Uterus (tissue), 4 donors: ENCODE measurements at places on chromosomes 6 and 20.

- no peaks in the 10 kb centered on the region for H3K36me3 ChIP-seq
- no peaks in the 10 kb centered on the region for H3K4me1 ChIP-seq
- no peak for DNase-seq
- H3K27me3 ChIP-seq: no peaks in the 10 kb centered on the region
Observed at GRCh38 chr20:61593516-61593915, 341.5 kb downstream of the CDH4 start.

DNA sequence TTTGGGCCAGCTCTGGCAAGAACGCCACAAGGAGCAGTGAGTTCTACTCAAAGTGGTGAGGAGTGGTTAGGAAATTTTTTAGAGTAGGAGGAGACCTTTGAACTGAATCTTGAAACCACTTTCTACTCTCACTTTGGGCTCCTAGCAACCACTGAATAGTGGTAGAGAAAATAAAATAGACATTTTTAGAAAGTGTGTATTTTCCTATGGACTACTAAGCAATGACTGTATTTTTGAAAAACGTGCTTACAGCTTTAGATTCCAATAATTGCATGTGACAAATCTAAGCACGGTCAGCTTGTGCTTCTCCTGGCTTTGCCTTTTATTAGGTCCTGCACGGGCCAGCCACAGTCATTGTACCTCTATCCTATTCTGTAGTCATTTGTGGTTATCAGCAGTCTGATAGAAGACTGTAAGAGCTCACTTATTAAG lies 8.7 kb upstream of the IFNGR1 start:
- no peak for DNase-seq
- no peaks in the 10 kb centered on the region for H3K27me3 ChIP-seq
- peak overlapping the region; percentile 35 for H3K27ac ChIP-seq
- no peaks in the 10 kb centered on the region for H3K4me1 ChIP-seq

GRCh38 chr6:131182991-131183425 lies 47.7 kb downstream of the AKAP7 start:
- no peak for DNase-seq
- H3K36me3 ChIP-seq: no peaks in the 10 kb centered on the region
- no peaks in the 10 kb centered on the region for H3K4me1 ChIP-seq

GRCh38 chr6:11096109-11096508 lies 2.5 kb downstream of the SMIM13 start:
- H3K4me1 ChIP-seq: no peaks in the 10 kb centered on the region
- H3K27me3 ChIP-seq: no peaks in the 10 kb centered on the region
- DNase-seq: no peak
- no peak overlapping the region for H3K4me3 ChIP-seq

- no peak overlapping the region for H3K4me3 ChIP-seq
- H3K36me3 ChIP-seq: no peaks in the 10 kb centered on the region
- H3K4me1 ChIP-seq: no peaks in the 10 kb centered on the region
- H3K27me3 ChIP-seq: peaks cover 3% of the 10 kb centered on the region
Observed at GRCh38 chr6:27809067-27809938, 102.9 kb downstream of the OR2B2 start.

GRCh38 chr6:127466416-127466815 lies 7.2 kb upstream of the KIAA0408 start:
- no peak overlapping the region for H3K27ac ChIP-seq
- H3K27me3 ChIP-seq: no peaks in the 10 kb centered on the region
- no peak for DNase-seq
- H3K4me1 ChIP-seq: peaks cover 5% of the 10 kb centered on the region
- H3K36me3 ChIP-seq: no peaks in the 10 kb centered on the region
